Breast epithelium (tissue), 4 donors: ENCODE measurements at places on chromosomes 5 and 9.
A peak's percentile ranks its signal among the peaks of the same experiment; 100 is the strongest.

DNA sequence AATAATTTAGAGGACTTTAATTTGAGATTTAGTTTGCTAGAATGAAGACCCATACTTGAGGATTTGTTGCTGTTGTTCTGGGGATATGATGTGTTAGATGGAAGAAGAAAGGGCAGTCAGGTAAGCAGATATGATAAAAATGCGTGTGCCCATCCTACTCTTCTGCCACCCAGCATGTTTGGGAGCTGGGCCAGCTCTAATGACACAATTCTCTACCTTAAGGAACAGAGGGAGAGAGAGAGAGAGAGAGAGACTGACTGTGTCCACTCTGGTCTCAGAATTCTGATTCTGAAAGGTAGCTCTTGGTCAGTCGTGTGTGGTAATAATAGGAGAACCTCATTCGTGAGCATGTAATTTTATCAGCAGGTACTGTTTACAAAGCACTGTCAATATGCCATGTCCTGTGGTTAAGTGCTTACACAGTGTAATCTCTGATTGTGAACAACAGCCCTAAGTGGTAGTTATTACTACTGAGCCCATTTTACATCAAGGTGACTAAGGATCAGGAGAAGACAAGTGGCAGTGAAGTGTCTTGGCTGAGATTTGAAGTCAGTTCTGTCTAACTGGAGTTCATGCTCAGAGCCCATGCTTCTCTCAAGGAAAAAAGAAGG is 307.4 kb upstream of the SEMA6A start:
- H3K4me3 ChIP-seq, result no peak overlapping the region
- H3K4me1 ChIP-seq, result no peaks in the 10 kb centered on the region
- H3K36me3 ChIP-seq, result no peaks in the 10 kb centered on the region
- DNase-seq, result no peak
- H3K27me3 ChIP-seq, result no peaks in the 10 kb centered on the region

DNA sequence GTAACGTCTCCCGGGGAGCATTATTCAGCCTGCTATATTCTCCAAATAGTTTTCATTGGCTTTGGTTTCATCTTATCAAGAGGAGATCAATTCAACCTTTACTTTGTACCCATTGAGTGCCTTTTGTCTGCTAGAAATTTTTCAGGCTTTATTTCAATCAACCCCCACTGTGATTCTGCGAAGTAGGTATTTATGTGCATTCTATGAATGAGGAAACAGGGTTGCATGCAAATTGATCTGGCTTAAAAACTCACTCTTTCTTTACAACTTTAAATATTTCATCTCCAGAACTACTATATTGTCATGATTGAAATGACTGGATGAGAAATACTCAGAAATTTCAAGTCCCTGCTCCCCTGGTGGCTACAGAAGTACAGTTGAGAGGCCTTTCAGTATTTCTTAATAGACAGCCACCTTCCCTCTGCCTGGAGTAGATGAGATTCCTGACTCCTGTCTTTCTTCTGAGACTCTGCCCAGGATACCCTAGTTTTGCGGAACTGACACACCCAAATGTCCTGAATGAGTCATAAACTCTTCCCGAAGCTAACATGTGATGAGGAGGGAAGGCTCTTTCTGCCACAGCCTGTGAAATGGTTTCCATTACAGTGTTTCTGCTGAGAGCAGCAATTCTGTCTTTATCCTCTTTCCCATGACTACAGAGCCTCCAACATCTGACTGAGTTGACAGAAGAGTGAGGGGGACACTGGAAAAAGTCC is 52.6 kb upstream of the TNC start:
- no peaks in the 10 kb centered on the region for H3K36me3 ChIP-seq
- H3K27ac ChIP-seq, result no peak overlapping the region
- H3K4me1 ChIP-seq, result no peaks in the 10 kb centered on the region
- no peaks in the 10 kb centered on the region for H3K27me3 ChIP-seq
- no peak for DNase-seq
- H3K4me3 ChIP-seq, result no peak overlapping the region

- H3K27ac ChIP-seq, result no peak overlapping the region
- H3K36me3 ChIP-seq, result no peaks in the 10 kb centered on the region
- DNase-seq, result no peak
- H3K4me3 ChIP-seq, result no peak overlapping the region
- no peaks in the 10 kb centered on the region for H3K27me3 ChIP-seq
Measured at GRCh38 chr9:83196946-83197345, 134.0 kb upstream of the RASEF start.

- no peak overlapping the region for H3K4me3 ChIP-seq
- H3K4me1 ChIP-seq, result no peaks in the 10 kb centered on the region
- H3K27me3 ChIP-seq, result no peaks in the 10 kb centered on the region
- H3K36me3 ChIP-seq, result no peaks in the 10 kb centered on the region
Measured at GRCh38 chr5:91301106-91301846, 81.8 kb downstream of the ARRDC3 start.

DNA sequence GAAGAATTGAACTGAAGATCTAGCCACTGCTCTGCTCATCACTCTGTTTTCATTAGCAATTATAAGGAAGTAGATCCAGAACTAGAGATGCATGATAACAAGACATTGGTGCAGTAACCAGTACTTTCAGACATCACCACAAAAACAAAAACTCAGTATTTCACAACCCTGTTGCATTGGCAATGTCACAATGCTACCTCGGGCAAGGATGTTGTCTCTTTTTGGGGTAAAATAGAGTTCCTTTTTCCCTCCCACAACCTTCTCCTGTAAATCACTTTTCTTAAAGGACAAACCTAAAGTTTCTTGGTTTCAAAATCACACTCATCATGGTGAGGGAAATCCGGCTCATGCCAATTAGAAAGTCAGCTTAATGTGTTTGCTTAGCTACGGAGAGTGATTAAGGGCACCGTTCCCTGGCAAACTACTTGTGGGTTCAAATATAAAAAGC is 420.1 kb upstream of the MEF2C start:
- no peaks in the 10 kb centered on the region for H3K4me1 ChIP-seq
- H3K27me3 ChIP-seq, result no peaks in the 10 kb centered on the region
- no peak for DNase-seq
- H3K27ac ChIP-seq, result no peak overlapping the region
- no peak overlapping the region for H3K4me3 ChIP-seq
- no peaks in the 10 kb centered on the region for H3K36me3 ChIP-seq

- no peak overlapping the region for H3K4me3 ChIP-seq
- no peaks in the 10 kb centered on the region for H3K36me3 ChIP-seq
- H3K27me3 ChIP-seq, result no peaks in the 10 kb centered on the region
- no peaks in the 10 kb centered on the region for H3K4me1 ChIP-seq
- peak; percentile 34 for DNase-seq
- peak overlapping the region; percentile 67 for H3K27ac ChIP-seq
Measured at GRCh38 chr5:74017112-74017511, 391.1 kb downstream of the ARHGEF28 start.

DNA sequence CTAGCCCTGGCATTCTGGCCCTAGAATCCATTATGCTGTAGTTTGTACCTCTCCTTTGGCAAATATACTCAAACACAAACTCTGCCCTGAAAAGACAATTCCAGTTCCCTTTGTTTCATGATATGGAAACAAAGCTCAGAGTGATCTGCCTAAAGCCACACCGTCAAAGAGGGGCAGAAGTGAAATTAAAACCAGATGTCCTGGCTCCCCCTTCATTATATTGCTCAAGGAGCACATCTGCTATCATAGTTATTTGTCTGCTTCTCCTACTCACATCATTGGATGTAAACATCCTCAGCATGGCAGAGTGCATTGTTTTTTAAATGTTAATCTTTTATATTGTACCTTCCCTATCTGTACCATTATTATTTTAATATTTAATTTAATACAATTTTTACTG is 266.7 kb upstream of the SMARCA2 start:
- H3K4me3 ChIP-seq, result no peak overlapping the region
- H3K27me3 ChIP-seq, result no peaks in the 10 kb centered on the region
- no peak for DNase-seq
- no peaks in the 10 kb centered on the region for H3K36me3 ChIP-seq
- no peak overlapping the region for H3K27ac ChIP-seq
- H3K4me1 ChIP-seq, result no peaks in the 10 kb centered on the region

- H3K27me3 ChIP-seq, result no peaks in the 10 kb centered on the region
- no peaks in the 10 kb centered on the region for H3K4me1 ChIP-seq
- H3K4me3 ChIP-seq, result no peak overlapping the region
- H3K36me3 ChIP-seq, result no peaks in the 10 kb centered on the region
- H3K27ac ChIP-seq, result no peak overlapping the region
Measured at GRCh38 chr9:74001382-74001781, 495.8 kb upstream of the RORB start.

GRCh38 chr9:78713614-78714405 is 416.9 kb downstream of the PSAT1 start:
- no peaks in the 10 kb centered on the region for H3K4me1 ChIP-seq
- H3K27me3 ChIP-seq, result no peaks in the 10 kb centered on the region
- no peak overlapping the region for H3K4me3 ChIP-seq
- no peak overlapping the region for H3K27ac ChIP-seq
- no peaks in the 10 kb centered on the region for H3K36me3 ChIP-seq

- H3K4me1 ChIP-seq, result no peaks in the 10 kb centered on the region
- DNase-seq, result no peak
- no peaks in the 10 kb centered on the region for H3K27me3 ChIP-seq
- no peaks in the 10 kb centered on the region for H3K36me3 ChIP-seq
Measured at GRCh38 chr9:84823421-84824271, 154.1 kb downstream of the NTRK2 start.

- no peak for DNase-seq
- H3K36me3 ChIP-seq, result no peaks in the 10 kb centered on the region
- H3K4me3 ChIP-seq, result no peak overlapping the region
- H3K27ac ChIP-seq, result no peak overlapping the region
Measured at GRCh38 chr9:123091459-123091858, 58.0 kb downstream of the GPR21 start.

GRCh38 chr5:23446424-23446823 is 61.0 kb upstream of the PRDM9 start:
- no peak for DNase-seq
- no peak overlapping the region for H3K27ac ChIP-seq
- no peak overlapping the region for H3K4me3 ChIP-seq

GRCh38 chr9:134068744-134069479 is 1.1 kb upstream of the BRD3 start:
- H3K27me3 ChIP-seq, result no peaks in the 10 kb centered on the region
- H3K27ac ChIP-seq, result peak overlapping the region; percentile 94
- DNase-seq, result no peak

DNA sequence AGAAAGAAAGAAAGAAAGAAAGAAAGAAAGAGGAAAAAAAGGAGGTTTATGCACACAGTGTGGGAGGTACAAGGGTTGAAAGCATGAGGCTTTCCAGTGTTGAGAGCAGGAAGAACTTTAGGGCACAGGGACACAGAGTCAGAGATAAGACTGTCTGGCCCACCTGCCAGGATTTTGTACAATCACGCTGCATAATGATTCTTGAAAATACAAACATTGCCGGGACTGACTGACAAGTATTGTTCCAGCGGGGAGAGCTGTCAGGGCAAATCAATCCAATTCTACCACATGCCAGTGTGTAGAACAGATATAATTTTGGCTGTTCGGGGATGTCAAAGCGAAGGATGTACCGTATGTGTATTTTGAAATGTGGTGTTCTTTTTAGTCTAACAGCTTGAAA is 254.7 kb downstream of the NTRK2 start:
- H3K27me3 ChIP-seq, result no peaks in the 10 kb centered on the region
- H3K27ac ChIP-seq, result no peak overlapping the region
- no peaks in the 10 kb centered on the region for H3K4me1 ChIP-seq
- no peak for DNase-seq

DNA sequence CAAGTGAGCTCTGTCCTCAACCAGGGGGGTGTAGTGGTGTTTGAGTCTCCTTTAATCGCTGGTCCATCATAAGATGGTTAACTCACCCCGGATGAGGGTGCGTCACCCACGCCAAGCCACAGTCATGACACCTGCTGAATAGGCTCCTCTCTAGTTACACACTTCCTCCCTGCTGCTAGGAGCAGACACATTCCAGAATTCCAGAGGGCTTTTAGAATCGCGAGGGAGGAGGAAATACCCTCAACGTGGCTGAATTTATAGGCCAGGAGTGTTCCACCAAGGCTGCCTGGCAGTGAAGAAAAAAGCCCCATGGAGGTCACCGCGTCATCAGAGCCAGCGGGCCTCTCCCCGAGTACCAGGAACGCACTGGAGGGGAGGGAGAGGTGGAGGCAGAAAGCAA is 5.1 kb downstream of the GLRX start:
- peak overlapping the region; percentile 8 for H3K27ac ChIP-seq
- H3K27me3 ChIP-seq, result no peaks in the 10 kb centered on the region
- H3K4me1 ChIP-seq, result peaks cover 5% of the 10 kb centered on the region
